ENCODE measurements at places on chromosomes 2 and 18.

GRCh38 chr2:145957929-145958328 lies 1438.0 kb upstream of the ZEB2 start:
- no peak for DNase-seq

DNA sequence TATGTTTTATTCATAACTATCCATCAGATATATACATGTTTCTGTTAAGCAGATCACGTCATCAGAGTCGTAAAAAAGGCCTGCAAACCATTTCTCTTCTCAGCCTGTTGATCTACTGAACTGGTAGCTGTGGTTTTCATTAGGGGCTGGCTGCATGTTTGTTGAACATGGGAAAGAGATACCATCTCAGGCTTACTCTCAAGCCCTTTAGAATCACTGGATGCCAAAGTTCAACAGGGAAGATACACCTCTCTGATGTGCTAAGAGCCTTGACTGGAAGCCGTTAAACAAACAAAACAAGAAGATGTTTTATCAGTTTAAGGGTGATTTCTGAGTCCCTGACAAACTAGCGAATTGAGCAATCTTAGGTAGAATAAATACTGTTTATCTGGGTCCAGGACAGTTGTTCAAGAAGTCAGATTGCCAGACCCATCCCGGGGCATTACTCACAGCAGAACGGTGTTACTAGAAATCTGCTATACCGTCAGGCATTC lies 94.5 kb upstream of the LMAN1 start:
- DNase-seq, result no peak

DNA sequence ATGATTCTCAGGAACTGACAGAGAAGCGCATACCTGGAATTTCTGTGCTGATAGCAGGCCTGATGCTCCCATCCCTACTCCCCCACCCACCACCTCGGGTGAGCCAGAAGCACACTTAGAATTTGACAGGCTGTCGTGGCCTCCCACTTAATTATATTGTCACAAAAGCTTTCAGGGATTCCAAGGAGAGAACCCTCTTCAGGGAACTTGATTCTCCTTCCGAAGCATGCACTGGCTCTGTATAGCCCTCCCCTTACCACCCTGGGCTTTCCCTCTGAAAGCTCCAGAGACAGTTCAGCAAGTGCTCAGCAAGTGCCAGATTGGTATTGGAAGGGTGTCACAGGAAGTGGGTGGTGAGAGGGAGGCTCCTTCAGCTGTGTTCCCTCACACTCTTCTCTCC lies 252.5 kb upstream of the SIX2 start:
- no peak for DNase-seq

DNA sequence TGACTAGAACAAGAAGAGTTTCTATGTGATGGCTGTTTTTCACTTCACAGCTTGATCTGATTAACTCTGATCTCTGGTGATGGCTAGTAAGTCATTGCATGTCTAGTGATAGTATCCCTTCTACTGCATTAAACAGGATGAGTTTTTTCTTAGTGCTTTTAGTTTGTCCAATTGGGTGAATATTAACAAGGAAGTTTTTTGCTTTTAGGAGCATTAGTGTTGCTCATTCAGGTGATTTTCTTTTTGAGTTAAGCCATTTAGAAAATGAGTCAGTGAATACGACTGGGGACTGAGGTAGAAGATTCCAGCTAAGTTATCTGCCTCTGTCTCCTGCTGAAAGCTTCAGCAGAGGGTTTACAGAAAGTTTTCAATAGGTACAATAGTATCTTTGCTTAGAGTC lies 306.7 kb downstream of the PIK3C3 start:
- no peak for DNase-seq

GRCh38 chr2:8552293-8552801 lies 129.5 kb upstream of the ID2 start:
- DNase-seq, result no peak

DNA sequence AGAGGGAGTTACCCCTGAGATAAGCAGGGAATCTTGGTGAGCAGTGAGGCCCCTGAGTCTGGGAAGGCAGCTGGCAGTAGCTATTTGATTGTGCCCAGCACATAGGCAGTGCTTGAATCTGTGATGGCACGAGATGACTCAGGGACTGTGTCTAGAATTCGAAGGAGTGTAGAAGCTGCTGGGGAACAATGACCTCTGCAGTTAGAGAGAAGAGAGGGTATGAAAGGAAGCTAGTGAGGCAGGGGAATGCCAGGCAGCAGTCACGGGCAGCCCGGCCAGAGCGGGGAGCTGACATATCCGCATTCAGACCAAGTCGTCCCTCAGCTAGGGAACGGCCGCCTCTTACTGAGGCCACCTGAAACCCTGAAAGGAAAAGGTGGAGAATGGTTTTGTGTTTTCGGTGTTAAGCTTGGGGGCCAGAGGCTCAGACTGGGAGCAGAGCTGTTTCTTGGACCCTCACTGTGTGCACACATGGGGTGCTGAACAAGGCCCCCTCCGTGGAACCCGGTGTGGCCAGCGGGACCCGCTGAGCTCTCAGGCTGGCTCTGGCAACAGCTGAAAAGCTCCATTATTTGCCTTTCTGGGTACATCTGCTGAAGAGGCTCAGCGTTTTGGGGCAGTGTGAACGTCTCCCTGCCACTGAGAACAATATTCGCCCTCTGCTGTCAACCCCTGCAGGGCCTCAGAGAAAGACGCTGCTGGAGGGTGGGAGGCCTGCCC lies 32.9 kb downstream of the ARHGEF4 start:
- DNase-seq, result no peak

GRCh38 chr2:221156062-221156734 lies 415.9 kb downstream of the EPHA4 start:
- no peak for DNase-seq
